ENCODE measurements at places on chromosomes 3 and 15. TPM values are rescaled to one million over a fixed set of nuclear protein-coding genes. Genes with fewer than 3 reads are reported as not detected.

TIGIT gene
- polyA plus RNA-seq: 0.41 TPM

USP3 gene
- polyA plus RNA-seq: 15.0 TPM

WNT5A gene
- 11.1 TPM for polyA plus RNA-seq

PPARG gene
- 2.6 TPM for polyA plus RNA-seq

SLCO3A1 gene
- 18.2 TPM for polyA plus RNA-seq

OR5H2 gene
- polyA plus RNA-seq: not detected

CHRNA7 gene
- polyA plus RNA-seq: 0.15 TPM

All from esophagus (tissue), 2 donors.